GM12891 (cell line): ENCODE measurements at places on chromosomes 3 and 15.

DNA sequence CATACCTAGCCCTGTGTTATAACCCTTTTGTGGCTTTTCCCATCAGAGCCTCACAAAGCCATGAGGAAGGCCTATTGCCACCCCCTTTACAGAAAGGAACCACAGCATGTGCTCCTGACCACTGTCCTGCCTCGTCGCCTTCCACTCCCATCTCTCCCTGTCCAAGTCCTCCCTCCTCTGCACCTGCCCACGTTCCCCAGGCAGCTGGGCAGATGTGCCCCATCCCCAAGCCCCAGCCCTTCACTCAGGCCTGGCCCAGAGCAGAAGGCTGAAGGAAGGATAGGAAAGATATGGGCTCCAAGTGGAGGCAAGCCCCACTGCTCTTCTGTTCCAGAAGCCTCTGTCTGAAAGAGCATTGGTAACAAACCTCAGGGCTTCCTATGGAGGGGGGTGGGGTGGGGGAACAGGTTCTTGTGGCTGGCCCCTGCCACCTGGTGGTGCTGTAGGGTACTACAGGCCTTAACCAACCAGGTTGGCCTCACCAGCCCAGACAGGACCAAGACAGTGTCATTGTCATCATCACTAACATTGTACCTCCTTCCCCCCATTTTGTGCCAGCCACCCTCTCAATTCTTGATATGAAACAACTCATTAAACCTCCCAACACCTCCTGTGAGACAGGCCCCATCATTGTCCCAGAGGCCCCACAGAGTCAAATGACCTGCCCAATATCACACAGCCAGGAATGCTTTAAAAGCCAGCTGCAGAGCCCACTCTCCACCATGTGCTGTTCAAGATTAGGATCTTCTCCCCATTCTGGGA is 10.0 kb downstream of the POC1A start:
- DNase-seq: peak; percentile 88

DNA sequence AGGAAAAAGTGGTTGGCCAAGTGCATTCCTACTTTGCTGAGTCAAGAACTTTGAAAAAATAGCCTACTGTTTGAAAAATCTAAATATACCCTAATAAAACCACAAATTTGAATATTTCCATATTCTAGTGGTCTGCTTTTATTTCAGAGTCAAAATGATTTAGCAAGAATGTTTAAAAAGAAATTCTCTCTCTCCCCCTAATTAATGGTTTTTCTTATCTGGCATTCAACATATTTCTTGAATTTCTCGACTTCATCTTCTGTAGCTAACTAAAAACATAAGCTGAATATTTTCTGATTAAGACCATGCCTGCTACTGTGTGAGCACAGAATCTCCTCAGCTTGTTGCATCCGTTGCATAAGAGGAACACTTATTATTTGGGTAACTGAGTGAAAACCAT is 563.5 kb upstream of the TBL1XR1 start:
- DNase-seq: no peak

DNA sequence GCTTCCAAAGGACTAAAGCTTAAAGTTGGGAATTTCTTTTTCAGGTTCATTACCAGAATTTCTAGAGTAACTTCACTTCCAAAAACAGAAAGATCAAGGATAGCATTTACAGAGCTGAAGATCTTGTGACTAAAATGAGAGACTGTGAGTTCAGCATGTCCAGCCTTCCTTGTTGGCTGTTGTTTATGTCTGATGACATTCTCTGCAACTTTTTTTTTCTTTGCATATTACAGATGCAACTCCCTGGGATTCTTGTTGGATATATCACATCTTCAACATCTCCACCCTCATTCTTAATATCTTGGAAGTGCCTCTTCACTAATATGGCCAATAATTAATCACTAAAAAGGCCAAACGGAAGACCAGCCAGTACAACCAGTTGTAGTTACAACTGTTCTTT is 86.2 kb upstream of the FRMD4B start:
- DNase-seq: no peak

- DNase-seq: no peak
Measured at GRCh38 chr3:50481992-50482391, 21.4 kb downstream of the CACNA2D2 start.

GRCh38 chr3:121924734-121925133 is 30.5 kb downstream of the SLC15A2 start:
- DNase-seq: no peak

DNA sequence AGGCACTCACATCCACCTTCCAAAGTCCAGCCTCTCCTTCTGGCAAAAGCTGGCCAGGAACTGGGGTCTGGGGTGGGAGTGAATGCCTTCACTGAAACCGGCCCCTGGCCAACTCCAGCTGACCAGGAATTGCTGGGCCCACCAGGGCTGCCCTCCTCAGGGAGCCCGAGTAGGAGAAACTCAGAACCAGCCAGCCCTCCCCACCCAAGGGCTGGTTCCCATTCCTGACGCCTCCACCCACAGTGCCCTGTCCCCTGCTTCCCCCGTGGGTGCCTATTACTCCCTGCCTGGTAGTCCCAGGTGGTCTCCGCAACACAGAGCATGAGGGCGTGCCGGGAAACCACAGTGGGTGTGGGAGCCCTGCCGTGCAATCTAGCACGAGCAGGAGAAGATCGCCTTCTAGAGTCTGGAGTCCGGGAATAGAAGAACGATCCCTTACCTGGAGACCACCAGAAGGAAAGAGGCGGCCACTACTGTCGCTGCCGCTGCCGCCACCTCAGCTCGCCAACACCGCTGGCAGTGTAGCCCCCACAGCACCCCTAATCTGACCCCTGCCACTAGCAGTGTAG is 178.8 kb downstream of the POTEB3 start:
- DNase-seq: no peak

DNA sequence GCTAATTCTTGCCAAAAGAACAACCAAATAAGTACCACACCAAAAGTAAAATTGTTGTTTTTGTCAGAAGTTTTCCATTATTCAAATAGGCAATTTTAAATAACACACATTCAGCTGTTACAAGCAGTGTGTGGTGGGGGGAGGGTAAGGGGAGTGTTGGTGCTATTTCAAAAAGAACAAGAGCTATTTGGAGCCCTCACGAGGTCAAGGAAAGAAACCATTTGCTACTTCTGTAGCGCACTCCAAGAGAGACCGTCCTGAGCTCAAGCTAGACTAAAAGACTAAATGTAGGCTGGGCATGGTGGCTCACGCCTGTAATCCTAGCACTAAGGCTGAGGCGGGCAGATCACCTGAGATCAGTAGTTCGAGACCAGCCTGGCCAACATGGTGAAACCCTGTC is 21.2 kb upstream of the IGF2BP2 start:
- no peak for DNase-seq

GRCh38 chr3:176848431-176849214 is 348.7 kb downstream of the TBL1XR1 start:
- DNase-seq: no peak

- DNase-seq: no peak
Measured at GRCh38 chr3:6860954-6861624, at the start of gene GRM7. GRM7 (plus strand) TSS chr3:6861115.

DNA sequence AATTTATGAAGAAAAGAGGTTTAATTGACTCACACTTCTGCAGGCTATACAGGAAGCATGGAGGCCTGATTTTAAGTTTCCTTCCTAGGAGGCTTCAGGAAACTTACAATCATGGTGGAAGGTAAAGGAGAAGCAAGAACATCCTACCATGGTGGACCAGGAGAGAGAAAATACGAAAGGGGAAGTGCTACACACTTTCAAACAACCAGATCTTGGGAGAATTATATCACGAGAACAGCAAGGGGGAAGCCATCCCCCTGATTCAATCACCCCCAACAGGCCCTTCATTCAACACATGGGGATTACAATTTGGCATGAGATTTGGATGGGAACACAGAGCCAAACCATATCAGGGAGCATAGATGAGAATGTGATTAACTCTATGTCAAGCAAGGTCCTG is 121.0 kb downstream of the MTHFS start:
- no peak for DNase-seq

DNA sequence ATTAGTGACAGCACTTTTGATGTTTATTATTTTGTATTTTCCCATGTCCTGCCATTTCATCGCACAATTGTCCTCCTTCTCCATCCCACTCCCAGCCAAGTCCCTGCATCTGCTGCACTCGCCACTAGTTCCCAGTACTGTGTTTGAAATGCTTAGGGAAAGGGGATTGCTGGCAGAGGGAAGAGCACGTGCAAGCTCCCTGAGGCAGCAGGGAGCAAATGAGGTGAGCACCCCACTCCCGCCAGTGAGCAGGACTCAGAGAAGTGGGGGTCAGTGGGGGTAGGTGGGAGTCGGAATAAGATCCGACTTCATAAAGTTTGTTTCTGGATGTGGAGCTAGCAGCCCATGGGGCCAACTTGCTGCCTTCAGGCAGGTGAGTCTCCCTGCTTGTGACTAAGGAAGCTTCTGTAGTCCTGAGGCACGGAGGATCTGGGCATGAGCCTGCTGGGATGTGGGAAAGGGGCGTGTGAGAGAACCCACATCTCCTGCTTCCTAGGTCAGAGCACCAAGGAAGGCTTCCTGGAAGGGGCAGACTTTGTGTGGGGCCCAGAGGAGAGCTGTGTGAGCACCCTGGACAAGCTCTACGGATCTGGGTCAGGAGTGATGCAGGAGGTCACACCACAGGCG is 99.7 kb upstream of the TLE3 start:
- no peak for DNase-seq

GRCh38 chr3:53346514-53346913 is 829 bp downstream of the DCP1A start:
- no peak for DNase-seq

- no peak for DNase-seq
Measured at GRCh38 chr3:28232659-28233058, 8.8 kb upstream of the CMC1 start.

- DNase-seq: no peak
Measured at GRCh38 chr3:69329892-69330291, 56.0 kb downstream of the FRMD4B start.

- DNase-seq: no peak
Measured at GRCh38 chr3:141412087-141412935, 44.0 kb downstream of the ZBTB38 start.

DNA sequence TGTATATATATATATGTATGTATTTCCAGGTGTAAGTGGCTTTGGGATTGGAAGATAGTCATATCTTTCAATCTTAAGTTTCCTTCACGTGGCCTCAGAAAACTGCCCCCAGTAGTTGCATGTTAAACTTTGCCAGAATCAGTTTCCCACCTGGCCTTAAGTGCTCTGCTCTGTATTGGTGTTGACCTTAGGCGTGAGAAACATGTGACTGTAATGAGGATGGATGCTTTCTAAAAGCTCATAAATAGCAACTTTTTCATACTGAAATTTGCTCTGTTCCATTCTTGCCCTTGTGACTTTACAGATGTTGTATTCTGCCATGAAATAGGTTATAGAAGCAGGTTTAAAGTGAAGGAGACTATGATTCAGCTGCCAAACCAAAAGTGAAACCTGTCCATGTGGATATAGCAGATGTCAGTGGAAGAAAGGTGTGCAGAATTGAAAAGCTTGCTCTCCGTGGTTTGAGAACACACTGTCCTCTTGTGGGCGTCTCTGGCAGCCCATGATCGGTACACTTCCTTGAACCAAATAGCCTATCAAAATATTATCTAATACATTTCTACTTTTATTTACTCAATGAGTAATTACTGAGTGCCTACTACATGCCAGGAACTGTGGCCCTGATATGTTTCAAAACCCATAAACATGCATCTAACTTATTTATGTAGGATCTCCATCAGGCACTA is 15.8 kb downstream of the SCG5 start:
- no peak for DNase-seq

- DNase-seq: no peak
Measured at GRCh38 chr15:91526424-91526823, 327.1 kb upstream of the SLCO3A1 start.

DNA sequence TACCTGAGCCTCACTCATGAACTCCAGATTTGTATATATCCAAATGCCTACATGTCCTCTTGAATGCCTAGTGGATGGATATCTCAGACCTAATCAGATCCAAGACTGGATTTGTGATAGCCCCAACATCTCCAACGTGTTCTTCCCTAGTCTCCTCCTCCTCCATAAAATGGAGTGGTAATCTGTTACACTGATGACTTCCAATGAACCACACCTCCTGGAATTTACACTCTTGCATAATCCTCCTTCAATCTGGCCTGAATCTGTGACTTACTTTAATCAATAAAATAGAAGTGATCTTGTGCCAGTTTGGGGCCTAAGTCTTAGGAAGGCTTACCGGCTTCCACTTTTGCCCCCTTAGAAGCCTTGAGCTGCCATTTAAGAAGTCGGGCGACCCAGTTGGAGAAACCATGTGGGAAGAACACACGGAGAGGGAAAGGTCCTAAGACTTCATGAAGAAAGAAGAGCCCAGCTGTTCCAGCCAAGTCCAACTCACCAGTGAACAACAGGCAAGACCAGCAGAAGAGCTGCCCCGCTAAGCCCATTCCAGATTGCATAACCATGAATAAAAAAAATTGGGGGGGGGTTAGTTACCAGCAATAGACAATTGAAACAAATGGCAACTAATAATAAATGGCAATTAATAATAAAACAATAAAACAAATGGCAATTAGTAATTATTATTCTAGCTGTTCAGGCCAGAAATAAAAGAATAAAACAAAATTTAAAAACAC is 164.3 kb downstream of the STT3B start:
- no peak for DNase-seq

DNA sequence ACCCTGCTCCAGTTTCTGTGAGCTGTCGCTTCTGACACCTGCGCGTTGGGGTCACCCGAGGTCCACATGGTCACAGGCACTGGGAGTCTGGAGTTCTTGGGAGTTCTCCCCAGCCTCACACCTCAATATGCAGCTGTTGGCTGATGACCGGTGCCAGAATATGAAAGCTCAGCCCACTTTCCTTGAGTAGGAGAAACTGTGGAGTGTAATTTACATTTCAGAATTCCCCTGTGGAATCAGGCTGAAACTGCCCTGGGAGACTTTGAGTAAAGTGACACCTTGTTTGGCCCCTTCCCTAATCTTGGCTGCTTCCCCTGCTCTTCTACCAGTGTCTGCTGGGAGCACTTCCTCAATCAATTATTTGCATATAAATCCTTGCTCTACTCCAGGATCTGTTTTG is 255.9 kb downstream of the NFKBIZ start:
- DNase-seq: no peak

DNA sequence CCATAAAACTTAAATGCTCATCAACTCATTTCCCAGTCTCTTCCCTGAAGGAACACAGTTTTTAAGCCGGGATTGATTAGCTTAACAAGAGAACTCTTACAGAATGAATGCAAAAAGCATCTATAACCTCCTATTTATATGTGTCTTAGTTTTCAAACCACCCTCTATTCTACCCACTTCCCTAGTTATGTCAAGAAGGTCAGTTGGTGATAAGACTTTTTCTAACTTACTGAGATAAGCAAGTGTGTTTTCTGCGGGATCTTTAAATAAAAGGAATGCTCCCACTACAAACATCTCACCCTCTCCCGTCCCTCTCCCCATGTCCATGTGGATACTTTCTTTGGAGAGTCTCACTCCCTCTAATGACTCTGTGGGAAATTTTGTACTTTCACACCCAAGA is 218.5 kb downstream of the SV2B start:
- DNase-seq: no peak
